Cerebellar cortex (tissue), 1 donor: ENCODE measurements at places on chromosomes 6 and 20.
A peak's percentile ranks its signal among the peaks of the same experiment; 100 is the strongest.

- DNase-seq, result no peak
Observed at GRCh38 chr6:44489910-44490604, 102.6 kb downstream of the CDC5L start.

DNA sequence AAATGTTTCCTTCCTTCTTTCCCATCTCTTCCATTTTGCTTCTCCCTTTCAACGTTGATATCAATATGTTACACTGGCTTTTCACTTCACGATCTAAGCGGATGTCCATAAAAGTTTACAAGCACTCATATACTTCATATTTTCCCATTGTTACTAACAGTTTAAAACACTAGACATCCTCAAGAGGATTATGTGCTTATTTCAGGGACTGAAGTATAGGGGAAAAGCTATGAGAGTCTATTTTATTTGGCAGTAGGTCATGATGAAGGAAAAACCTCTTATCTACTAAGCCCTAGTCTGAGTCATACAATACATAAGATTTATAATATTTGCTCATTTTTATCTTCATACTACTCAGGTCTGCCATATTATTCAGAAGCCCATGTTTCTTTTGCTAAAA, 20.6 kb upstream of the EPB41L2 start:
- no peak for DNase-seq

- DNase-seq, result no peak
Observed at GRCh38 chr6:7058250-7058923, 49.4 kb upstream of the RREB1 start.

GRCh38 chr6:95819461-95819860, 196.3 kb upstream of the FUT9 start:
- no peak for DNase-seq

GRCh38 chr6:35136185-35136584, 5.0 kb downstream of the TCP11 start:
- no peak for DNase-seq

DNA sequence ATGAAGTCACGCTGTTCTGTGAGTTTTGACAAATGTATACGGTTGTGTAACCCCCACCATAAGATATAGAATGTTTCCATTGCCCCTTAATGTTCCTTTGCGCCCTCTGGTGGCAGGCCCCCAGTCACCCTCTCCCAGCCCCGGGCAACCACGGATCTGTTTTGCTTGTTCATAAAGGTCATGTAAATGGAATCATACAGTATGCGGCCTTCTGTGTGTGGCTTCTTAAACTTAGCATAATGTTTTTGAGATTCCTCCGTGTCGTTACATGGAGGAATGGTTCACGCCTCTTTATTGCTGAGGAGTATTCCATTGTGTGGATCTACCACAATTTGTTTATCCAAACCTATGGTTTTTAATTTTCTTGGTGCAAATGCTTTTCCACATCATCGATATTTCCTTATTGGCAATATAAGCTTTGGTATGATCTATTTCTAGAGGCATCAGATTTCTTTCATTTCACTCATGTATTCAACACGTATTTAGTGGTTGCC, 28.4 kb downstream of the LYRM2 start:
- DNase-seq, result peak; percentile 41

- DNase-seq, result peak; percentile 70
Observed at GRCh38 chr6:152634773-152635172, 2.4 kb downstream of the SYNE1 start.

GRCh38 chr20:4160761-4161305, 145.5 kb upstream of the RNF24 start:
- no peak for DNase-seq

- no peak for DNase-seq
Observed at GRCh38 chr20:1697592-1697991, 40.0 kb upstream of the SIRPG start.

GRCh38 chr20:9945408-9945807, 89.4 kb upstream of the ANKEF1 start:
- no peak for DNase-seq

- no peak for DNase-seq
Observed at GRCh38 chr20:33680686-33681085, 5.5 kb downstream of the E2F1 start.

DNA sequence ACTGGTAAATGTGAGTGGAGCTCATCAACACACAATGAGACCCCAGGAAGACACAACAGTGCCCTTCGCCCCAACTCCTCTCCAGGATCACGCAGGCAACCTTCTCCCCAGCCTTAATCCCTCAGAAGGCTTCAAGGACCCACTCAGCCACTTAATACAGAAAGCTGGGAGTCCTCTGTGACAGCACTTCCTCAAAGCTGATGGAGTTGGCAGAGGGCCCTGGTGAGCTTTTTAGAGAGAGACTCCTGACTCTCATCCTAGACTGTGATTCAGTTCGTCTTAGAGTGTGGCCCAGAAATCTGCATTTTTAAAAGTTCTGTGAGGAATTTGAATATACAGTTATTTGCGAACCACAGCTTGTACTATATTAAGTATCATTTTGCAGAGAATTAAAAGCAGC, 187.7 kb downstream of the UST start:
- peak; percentile 46 for DNase-seq

DNA sequence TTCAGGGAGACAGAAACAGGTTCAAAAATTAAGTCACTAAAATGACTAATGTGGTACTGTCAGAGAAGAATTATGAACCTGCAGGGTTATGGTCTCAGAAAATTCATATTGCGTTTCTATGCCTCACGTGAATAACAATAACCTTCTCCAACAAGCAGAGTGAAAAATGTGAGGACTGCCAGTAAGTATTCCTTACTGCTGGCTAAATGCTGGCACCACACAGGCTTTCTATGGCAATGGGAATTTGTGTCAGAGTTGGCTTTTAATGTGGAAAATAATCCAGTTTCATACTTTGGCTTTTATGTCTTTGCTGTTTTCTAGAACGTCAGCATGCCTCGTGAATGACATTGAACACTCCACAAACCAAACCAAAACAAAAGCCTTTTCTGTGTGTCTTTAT, 656.0 kb downstream of the KIF16B start:
- no peak for DNase-seq

DNA sequence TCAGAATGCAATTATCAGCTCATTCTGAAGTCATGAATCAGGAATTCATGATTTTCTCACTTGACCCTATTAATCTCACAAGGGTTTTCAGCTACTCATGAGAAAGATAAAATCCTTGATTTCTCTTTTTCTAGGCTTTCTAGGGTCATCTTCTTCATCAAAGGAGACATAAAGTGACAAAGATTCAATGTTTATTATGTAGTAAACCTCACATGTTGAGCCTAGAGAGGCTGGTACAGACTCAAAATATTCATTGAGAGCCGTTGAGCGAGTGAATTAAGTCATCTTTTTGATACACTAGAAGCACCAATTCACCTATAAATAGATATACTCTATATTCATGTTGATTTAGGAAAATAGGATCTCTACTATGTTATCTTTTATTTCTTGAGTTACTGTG, 104.8 kb upstream of the TRAF3IP2 start:
- no peak for DNase-seq

DNA sequence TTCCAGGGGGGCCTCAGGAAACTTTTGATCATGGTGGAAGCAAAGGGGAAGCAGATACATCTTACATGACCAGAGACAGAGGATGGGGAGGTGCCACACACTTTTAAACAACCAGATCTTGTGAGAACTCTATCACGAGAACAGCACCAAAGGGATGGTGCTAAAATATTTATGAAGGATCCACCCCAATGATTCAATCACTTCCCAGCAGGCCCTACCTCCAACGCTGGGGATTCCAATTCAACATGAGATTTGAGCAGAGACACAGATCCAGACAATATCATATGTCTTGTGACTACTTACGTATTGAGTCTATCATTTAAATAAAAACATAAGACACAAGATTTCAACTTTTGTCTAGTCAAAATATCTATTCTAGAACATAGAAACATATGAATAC, 351.9 kb downstream of the EPM2A start:
- DNase-seq, result no peak

DNA sequence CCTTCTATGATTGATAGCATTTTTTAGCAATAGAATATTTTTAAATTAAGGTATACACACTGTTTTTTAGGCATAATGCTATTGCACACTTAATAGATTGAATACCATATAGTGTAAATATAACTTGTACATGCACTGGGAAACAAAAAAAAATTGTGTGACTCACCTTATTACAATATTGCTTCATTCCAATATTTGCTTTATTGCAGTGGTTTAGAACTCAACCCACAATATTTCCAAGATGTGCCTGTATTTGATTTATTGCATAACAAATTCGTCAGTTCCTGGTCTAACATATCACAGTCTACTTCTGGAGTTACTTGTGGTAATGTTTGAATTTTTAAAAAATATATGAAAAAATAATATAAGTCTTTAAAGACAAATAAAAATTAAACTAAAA, 41.9 kb upstream of the DEFB112 start:
- no peak for DNase-seq

DNA sequence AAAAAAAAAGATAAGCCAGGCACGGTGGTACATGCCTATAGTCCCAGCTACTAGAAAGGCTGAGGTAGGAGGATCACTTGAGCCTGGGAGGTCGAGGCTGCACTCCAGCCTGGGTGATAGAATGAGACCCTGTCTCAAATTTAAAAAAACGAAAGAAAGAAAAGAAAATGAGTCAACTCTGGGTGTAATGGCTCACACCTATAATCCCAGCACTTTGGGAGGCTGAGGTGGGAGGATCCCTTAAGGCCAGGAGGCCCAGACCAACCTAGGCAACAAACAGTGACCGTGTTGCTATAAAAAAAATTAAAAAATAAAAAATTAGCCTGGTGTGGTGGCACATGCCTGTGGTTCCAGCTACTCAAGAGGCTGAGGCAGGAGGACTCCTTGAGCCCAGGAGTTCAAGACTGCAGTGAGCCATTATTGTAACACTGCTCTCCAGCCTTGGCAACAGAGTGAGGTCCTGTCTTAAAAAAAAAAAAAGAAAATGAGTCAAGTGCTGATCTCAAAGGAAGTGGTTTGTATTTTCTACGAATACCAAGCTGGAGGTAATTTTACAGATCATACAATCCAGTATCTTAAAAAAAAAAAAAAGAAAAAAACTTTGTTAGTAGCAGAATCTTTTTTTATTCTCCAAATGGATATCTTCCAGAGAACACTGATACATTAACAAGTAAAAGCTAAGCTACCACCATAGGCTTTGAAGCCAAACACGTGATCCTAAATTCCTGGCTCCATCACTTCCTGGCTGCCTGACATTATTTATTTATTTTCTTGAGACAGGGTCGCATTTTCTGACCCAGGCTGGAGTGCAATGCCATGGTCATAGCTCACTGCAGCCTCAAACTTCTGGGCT, 5.7 kb downstream of the COMMD7 start:
- DNase-seq, result no peak

DNA sequence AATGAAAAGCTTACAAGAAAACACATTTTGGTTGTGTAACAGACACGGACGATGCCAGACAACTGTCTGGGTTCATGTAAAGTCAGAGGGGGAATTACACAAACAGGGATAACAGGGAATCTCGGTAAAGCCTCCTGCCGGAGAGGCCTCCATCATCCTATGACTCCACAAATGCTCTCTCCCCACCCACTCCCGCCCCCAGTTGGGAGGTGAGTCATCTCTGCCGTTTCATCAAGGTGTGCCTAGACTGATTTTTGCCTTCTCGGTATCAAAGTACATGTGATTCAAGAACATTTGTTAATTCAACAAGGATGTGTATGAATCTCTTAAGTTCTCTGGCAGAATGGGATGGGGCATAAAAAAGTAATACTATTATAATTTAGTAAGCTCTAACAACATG, 304.9 kb upstream of the PRDM1 start:
- no peak for DNase-seq

DNA sequence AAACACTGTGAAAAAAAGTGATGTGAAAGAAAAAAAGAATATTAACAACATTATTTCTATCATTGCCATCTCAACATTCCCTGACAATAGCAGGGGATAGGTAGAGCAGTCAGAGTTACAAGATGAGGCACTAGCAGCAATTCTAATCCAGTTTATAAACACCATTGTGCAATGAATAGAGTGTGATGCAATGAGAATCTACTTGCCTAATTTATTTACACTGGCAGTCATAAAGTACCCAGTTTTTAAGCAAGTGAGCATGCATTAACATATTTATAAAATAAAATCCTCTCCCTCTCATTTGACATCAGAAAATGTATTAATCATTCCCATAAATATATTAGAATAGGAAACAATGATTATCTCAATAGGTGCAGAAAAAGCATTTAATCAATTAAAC, 2.5 kb upstream of the MANEA start:
- no peak for DNase-seq

DNA sequence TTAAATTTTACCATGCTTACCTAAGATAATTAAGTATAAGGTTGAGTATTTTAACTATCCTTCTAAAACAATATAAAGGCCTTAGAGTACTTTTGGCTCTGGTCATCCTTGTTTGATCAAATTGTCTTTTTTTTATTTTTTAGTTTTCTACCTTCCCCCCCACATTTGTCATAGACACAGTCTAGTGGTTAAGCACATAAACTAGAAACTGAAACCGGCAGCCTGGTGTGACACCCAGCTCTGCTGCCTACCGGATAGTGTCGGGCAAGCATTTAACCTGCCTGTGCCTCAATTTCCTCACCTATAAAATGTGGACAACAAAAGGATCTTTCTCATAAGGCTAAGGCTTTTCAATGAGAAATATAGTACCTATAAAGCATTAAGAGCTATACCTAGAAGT, 21.6 kb upstream of the TULP4 start:
- DNase-seq, result no peak

DNA sequence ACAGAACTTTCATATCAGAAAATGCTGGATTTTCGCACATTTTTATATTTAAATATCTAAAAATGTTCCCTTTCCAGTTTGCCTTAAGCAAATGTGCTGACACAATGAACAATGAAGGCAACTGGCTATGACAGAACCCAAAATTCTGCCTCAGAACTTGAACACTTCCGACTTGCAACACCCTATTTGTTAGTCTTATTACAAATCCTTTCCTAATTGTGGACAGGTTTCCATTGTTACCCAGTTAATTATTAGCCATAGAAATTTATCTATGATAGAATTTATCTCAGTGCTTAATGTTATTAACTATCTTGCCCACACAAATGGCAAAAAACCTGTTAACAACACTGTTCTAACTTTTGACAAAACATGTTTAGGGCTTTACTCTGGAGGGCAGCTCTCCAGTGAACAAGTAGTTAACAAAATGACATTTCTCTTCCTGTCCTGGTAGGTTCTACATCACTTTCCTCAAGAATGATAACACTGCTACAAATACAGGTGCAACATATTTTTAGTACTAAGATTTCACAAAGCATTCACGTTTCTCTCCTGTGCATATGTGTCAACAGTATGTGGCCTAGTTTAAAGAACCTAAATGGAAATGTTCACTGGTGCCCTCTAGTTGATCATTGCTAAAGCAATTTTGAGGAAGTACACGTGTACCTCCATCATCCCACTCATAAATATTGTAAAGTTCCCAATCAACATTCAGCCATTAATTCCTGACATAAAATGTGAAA, 58.4 kb downstream of the HIVEP2 start:
- peak; percentile 79 for DNase-seq

GRCh38 chr6:52115891-52116604, 28.6 kb upstream of the PKHD1 start:
- no peak for DNase-seq
